GM23248 (cell line): ENCODE measurements at places on chromosomes 7 and 10. TPM values are rescaled to one million over a fixed set of nuclear protein-coding genes. Genes with fewer than 3 reads are reported as not detected.

GRCh38 chr10:129288999-129289584, 177.9 kb upstream of the MGMT start:
- DNase-seq: no peak

DNA sequence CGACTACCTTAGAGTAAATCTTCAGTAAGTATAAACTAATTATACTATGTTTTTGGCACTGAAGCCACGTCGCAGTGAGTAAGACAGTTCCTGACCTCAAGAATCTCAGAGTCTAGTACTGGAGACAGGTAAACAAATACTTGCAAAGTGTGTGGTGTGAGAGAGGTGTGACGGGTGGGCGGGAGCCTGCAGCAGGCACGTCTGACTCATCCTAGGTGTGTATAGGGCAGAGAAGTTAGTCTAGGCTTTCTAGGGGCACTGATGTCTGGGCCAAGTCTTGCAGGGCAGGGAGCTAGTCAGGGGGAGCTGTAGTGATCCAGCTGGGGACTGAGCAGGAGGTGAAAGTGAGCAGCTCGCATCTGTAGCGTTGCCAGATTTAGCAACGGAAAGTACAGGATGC, 35.9 kb upstream of the SFTPD start:
- no peak for DNase-seq

DNA sequence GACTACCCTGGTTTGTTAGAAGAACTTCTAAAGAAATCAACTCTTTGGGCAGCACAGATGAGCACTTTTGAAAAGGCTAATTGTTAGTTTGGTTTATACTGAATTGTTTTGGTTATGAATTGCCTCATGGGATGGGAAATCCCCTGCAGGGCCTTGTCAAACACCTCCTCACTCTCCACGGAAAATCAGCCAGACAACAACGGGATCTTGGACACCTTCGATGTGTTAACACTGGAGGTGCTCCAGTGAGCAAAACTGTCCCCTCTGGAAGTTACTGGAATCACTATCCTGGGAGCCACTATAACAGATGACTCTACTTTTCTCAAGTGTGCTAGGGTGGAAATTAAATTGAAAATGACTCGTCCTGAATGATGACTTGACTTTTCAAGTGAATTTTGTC, 38.7 kb downstream of the CDK6 start:
- DNase-seq: peak; percentile 50

- DNase-seq: no peak
Measured at GRCh38 chr10:128950159-128950915, 516.7 kb upstream of the MGMT start.

Gene ANKRD61
- total RNA-seq: not detected in 2 replicates

Gene SMKR1
- total RNA-seq: not detected in 2 replicates

Gene GJD4
- total RNA-seq: not detected in 2 replicates
